ENCODE measurements at places on chromosomes 5 and 9.

GRCh38 chr5:31936683-31937082 is 237.4 kb downstream of the GOLPH3 start:
- DNase-seq, result no peak

DNA sequence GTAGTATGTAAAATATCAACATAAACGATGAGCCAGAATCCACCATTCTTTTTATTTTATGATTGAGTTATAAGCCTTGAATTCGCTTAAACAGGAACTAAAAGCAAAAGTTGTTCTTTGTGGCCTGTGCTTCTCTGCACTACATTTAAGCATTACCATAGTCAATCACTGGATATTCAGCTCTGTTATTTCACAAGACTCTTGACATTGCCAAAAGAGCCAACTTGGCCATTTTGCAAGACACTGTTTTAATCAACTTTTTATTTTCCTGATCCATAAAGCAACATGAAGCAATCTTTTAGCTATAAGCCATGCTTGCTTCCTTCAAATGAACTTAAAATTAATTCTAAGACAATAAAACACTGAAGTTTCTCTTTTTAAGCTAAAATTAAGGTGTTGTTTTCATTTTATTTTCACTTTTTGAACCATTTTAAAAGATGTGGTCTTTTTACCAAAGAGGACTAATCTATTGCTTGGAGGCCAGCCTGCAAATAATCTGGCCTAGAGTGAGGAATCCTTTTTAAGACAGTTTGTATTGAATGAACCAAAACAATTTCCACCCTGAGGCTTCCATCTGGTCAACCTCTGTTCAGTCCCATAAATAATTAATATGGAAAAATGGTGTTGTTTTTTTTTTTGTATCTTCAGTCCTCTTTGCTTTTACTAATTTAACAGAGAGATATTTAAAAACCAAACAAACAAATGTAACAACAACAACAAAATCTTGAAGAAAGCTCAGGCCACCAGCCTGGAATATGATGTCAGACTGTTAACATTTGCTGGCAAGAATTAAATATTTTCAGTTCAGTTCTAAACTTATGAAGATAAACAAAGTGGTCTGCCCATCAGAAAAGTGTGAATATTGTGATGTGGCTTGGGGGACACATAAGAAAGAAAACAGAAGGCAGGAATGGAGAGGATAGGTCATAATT is 274.4 kb downstream of the MARCHF11 start:
- no peak for DNase-seq

DNA sequence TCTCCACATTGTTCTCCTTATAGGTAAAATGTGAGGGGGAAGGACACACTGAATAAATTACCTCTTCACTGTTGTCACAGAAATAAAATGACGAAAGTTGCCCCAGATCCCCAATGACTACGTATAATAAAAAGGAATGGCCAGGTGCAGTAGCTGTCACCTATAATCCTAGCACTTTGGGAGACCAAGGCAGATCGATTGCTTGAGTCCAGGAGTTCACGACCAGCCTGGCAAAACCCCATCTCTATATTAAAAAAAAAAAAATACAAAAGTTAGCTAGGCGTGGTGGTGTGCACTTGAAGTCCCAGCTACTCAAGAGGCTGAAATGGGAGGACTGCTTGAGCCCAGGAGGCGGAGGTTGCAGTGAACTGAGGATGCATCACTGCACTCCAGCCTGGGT is 82.2 kb upstream of the APC start:
- no peak for DNase-seq

DNA sequence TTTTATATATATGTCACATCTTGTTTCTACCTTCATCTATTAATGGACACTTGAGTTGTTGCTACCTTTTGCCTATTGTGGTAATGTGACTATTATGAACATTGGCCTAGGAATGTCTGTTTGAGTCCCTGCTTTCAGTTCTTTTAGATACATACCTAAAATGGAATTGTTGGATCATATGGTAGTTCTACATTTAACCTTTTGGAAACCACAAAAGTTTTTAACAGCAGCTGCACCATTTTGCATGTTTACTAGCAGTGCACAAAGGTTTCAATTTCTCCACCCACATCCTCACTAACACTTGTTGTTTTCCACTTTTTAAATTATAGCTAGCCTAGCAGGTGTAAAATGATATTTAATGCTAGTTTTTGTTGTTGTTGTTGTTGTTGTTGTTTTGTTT is 88.4 kb downstream of the GALNT10 start:
- DNase-seq, result no peak

- no peak for DNase-seq
Measured at GRCh38 chr9:137703842-137704508, 85.2 kb downstream of the EHMT1 start.

GRCh38 chr5:111183064-111183463 is 41.1 kb upstream of the CAMK4 start:
- DNase-seq, result no peak

GRCh38 chr9:35272989-35273388 is 111.2 kb downstream of the UNC13B start:
- DNase-seq, result no peak

DNA sequence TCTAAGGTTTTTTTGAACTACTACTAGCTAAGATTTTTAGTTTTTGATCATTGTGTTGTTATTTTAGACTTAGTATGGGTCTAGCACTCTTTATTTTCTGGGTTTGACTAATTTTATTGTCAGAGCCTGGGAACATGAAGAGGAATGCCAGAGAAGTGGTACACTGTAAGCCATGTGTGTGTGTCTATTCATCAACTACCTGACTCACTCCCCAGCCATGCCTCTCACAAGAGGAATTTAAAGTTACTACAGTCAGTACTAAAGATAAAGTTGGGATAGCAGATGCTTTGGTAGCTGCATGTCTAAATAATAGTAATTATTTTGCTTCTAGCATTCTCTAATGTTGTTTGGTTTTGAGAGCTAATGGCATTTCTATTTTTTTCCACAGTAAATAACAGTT is 264.8 kb downstream of the CSNK1G3 start:
- DNase-seq, result no peak

DNA sequence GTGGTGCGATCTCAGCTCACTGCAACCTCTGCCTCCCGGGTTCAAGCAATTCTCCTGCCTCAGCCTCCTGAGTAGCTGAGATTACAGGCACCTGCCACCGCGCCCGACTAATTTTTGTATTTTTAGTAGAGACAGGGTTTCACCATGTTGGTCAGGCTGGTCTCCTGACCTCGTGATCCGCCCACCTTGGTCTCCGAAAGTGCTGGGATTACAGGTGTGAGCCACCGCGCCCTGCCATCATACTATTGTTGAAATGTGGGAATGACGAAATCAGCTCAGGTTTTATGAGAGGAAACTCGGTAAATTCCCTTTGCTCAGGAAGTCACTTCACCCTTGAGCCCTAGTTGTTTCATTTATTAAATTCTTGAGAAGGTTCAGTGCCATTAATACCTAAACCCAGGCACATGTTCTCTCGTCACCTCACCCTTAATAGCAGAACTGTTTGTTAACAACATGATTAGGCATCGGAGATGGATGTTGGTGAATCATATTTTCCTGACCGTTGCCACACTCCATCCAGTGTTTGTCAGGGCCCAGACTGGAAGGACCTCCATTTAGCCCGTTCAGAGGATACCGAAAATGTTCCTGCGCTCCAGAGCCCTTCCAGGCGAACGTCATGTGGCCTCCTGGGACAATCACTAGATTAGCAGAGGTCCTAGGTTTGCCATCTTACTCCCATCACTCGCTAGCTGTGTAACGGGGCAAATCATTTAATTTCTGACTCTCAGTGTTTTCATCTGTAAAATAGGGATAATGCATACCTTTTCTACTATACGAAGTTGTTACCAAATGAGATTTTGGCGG is 20.0 kb upstream of the CREBRF start:
- DNase-seq, result no peak

DNA sequence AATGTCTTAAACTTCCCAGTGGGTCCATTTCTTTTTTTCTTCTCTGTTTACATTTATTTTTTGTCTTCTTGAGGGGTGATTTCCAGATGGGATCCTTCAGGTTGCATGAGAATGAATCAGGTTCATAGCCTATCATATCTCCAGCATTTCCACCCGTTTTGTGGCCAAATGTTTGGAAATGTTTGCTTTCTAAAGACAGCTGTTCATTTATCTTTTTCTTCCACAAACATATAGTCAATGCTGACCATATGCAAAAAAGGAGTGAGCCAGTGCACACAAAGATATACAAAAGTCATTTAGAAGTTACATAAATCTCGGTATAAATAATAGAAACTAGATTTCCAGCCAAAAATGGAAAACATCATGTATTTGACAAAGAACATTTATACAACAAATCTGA is 71.6 kb upstream of the STC2 start:
- DNase-seq, result no peak

GRCh38 chr5:148455185-148455584 is 71.4 kb downstream of the FBXO38 start:
- no peak for DNase-seq

- no peak for DNase-seq
Measured at GRCh38 chr5:168877132-168877892, 298.1 kb upstream of the PANK3 start.

GRCh38 chr5:37926732-37927131 is 86.9 kb upstream of the GDNF start:
- DNase-seq, result no peak

GRCh38 chr9:30732060-30732459 is 1652.4 kb upstream of the ACO1 start:
- no peak for DNase-seq

GRCh38 chr5:41835645-41836044 is 34.6 kb downstream of the OXCT1 start:
- no peak for DNase-seq

GRCh38 chr5:122067390-122067789 is 10.7 kb downstream of the LOX start:
- no peak for DNase-seq

GRCh38 chr9:78898234-78898633 is 601.3 kb downstream of the PSAT1 start:
- DNase-seq, result no peak

DNA sequence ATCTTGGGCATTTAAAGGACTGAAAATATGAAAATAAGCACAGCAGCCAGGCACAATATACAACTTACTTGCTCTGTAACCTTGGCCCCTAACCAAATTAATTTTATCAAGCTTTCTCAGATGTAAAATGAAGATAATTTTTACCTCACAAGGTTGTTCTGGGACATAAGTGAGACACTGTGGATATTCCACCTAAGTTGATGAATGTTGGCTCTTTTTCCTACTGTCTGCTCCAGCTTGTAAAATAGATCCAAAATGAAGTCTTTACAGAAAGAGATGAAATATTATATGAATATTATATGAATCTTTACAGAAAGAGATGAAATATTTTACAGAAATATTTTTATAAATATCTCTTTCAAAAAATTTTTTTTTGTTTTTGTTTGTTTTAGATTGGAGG is 270.1 kb downstream of the DNAH5 start:
- DNase-seq, result no peak

DNA sequence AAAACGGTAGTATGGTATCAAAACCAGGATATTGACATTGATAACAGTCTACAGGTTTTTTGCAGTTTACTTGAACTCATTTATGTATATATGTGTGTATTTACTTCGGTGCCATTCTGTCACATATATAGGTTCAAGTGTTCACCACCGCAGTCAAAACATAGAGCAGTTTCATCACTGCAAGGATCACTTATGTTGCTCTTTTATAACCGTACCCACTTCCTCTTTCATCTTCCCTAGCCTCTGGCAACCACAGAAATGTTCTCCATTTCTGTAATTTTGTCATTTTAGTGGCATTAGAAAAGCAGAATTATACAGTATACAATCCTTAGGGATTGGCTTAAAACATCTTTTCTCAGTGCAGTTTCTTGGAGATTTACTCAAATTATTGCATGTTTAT is 90.3 kb downstream of the SH3GL2 start:
- DNase-seq, result no peak

DNA sequence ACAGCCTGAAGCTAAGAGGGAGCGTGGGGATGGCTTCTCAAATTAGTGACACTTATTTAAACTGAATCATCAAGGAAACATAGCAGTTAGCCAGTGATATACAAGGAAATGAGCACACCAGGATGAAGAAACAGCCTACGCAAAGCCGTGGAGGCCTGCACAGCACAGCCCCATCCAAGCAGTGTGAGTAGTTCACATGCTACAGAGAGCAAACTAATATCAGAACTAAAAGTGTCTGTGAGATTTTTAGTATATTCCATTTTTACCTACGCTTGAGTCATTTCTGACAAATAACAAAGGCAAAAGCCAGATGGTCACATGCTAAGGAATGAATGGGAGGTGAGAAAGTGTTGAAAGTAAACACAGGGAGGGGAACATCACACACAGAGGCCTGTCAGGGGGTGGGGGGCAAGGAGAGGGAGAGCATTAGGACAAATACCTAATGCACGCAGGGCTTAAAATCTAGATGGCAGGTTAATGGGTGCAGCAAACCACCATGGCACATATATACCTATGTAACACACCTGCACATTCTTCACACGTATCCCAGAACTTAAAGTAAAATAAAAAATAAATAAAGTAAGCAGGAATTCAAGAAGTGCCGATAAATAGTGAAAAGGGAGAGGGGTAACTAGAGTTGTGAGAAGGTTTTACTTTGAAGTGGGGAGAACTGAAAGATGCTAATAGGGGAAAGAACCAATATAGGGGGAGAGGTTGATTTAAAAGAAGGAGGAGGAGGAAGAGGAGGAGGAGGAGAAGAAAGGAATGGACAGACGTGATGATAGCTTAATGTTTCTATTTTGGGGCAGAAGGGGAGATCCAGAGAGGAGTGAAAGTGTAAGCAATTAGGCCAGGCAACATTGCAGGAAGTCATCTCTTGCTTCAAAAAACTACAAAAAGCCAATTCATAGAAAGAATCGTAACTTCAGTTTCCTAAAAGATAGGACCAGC is 100.9 kb upstream of the PTGER4 start:
- DNase-seq, result no peak

DNA sequence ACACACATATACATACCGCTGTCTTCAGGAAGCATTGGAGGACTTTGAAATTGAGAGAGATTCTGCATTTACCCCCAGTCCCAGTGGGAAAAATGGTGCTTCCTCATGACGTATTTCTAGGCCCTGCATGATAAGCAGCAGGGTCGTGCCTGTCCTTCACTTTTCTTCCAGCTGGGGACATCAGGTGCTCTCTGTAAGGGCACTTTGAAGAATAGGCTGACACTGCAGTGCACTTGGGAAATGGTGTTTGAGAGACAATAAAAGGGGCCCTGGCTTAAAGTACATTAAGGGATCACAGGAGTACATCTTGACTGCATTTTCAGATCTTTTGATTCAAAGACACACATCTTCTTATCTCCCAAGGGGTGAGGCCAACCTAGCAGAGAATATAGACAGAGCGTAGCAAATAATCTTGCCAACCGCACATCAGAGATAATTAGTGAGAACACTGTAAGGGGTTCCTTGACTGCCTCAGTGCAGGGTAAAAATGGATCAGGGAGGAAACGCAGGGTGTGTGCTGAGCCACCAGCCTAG is 437.9 kb downstream of the CSNK1G3 start:
- no peak for DNase-seq

DNA sequence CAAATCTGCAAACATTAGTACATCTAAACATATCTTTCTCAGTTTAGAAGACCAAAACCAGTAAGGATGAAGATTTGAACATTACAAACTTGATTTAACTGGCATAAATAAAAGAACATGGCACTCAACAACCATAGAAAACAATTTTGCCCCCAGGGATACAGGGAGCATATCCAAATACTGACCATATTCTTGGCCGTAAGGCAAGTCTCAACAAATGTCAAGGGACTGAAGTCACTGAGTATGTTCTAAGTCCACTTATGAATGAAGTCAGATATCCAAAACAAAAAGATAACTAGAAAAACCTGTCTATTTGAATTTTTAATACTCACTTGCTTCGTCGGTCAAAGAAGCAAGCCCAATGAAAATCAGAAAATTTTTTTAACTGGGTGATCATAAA is 14.1 kb downstream of the FEM1C start:
- DNase-seq, result no peak

Measured in omental fat pad (tissue), 4 donors.